ENCODE measurements at places on chromosomes 6 and 20.

DNA sequence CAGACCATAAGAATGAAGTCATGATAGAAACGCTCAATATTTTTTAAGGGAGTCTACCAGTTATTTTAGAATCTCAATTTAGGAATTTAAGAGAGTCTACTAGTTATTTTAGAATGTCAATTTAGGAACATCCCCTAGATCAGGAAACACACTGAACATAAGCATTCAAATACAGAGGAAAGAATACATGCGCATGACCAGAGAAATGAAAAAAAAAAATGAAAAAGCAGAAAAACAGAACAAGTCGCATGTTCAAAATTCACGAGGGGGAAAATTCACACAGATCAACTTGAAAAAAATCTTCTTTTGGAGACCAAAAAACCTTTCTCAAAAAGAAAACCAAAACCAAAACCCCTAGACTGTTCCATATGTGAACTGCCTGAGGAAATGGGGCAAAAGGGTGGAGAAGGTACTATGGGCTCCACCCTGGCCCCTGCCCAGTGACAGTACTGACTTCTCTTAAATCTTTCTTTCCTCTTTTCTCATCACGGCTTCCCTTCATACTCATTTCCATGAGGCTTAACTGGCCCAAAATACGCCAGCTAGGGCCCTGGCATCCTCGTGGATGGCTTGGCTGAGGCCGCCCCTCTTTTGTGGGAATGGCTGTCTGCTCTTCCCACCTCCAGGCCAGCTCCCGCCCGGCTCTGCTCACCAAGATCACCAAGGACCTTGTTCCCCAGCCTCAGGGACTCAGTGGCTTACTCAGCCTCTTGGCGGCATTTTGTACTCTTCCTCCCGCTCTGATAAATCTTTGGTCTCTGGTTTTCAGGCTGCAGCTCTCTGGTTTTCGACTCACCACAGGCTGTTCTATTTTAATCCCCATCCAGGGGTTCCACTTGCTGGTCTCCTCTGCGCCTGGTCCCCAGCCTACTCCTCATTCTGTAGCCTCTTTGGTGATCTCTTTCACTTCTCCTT is 11.2 kb downstream of the ZBTB2 start:
- H3K4me1 ChIP-seq: no peaks in the 10 kb centered on the region
- H3K27ac ChIP-seq: peak overlapping the region; percentile 34
- DNase-seq: no peak
- no peak overlapping the region for H3K4me3 ChIP-seq
- no peaks in the 10 kb centered on the region for H3K36me3 ChIP-seq
- H3K27me3 ChIP-seq: no peaks in the 10 kb centered on the region

DNA sequence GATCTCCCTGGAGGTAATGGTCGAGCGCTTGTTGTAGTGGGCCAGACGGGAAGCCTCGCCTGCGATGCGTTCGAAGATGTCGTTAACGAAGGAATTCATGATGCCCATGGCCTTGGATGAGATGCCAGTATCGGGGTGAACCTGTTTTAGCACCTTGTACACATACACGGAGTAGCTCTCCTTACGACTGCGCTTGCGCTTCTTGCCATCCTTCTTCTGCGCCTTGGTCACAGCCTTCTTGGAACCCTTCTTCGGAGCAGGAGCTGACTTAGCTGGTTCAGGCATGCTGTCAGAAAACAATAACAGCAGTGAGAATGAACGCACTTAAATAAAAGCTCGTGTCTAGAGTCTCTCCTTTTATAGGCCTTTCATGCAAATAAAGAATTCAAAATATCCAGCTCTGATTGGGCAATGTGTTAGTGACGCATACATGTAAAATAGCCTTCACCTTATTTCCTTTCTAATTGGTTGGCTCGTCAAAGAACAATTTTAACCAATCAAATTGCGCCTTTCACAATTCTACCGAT is 129.2 kb downstream of the HFE start:
- DNase-seq: peak; percentile 56
- peaks cover 20% of the 10 kb centered on the region for H3K27me3 ChIP-seq
- H3K4me3 ChIP-seq: peak overlapping the region; percentile 74
- no peaks in the 10 kb centered on the region for H3K36me3 ChIP-seq
- H3K4me1 ChIP-seq: peaks cover 4% of the 10 kb centered on the region

DNA sequence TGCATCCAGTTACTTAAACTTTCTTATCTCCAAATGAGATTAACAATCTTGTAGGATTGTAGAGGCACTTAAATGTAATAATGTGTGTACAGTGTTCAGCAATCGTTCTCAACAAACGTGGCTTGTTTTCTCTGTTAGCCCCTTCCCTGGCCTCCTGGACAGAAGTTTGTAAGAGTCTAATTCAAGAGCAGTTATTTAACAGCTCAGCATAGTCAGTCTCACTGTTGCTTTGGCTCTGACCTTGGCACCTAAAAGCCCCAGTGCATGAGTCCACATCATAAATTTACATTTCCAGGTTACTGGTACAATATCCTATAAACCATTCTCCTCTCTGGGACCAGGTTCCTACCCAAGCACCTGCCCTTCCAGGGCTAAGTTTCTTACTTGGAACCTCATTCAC is 11.5 kb upstream of the PHF3 start:
- H3K4me3 ChIP-seq: no peak overlapping the region
- no peak for DNase-seq
- no peaks in the 10 kb centered on the region for H3K27me3 ChIP-seq
- no peaks in the 10 kb centered on the region for H3K4me1 ChIP-seq
- H3K36me3 ChIP-seq: no peaks in the 10 kb centered on the region

DNA sequence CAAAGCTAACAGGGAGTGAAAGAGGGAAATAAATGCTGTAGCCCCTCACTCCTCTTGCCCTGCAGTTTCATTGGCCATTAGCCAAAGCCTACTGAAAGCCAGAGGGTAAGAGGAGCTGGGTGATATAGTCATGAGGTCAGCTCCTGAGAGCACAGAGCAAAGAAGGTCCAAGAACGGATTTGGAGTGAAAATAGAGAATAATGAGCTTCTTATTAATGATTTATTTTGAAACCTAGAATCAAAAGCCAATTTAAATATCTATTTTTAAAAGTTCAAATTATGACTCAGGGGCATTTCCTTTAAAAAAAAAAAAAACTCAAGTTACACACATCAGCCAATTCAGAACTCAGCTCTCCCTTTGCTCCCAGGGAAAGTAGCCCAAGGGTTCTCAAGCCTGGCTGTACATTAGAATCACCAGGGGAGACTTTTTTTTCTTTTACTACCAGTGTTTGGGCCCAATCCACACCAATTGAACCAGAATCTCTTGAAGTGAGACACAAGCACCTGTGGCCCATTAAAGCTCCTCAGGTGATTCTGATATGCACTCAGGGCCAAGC is 79.1 kb downstream of the SNAP25 start:
- no peak for DNase-seq
- no peak overlapping the region for H3K27ac ChIP-seq
- H3K4me3 ChIP-seq: no peak overlapping the region
- H3K27me3 ChIP-seq: no peaks in the 10 kb centered on the region
- H3K36me3 ChIP-seq: no peaks in the 10 kb centered on the region

DNA sequence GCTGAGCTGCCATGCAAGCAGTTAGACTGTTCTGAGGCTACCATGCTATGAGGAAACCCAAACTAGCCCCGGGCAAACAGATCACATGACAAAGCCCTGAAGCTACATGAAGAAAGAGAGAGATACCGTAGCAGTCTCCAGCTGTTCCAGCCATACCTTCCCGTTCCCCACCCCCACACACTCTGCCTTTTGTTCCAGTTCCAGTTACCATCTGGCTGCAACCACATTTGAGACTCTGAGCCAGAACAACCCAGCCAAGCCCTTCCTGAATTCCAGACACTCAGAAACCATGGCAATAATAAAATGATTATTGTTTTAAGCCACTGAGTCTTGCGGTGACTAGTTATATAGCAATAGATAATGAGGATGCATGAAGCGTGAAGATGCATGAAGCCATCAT is 28.3 kb downstream of the RIN2 start:
- H3K4me1 ChIP-seq: peaks cover 50% of the 10 kb centered on the region
- no peaks in the 10 kb centered on the region for H3K36me3 ChIP-seq
- peak overlapping the region; percentile 79 for H3K27ac ChIP-seq
- no peaks in the 10 kb centered on the region for H3K27me3 ChIP-seq
- no peak for DNase-seq

DNA sequence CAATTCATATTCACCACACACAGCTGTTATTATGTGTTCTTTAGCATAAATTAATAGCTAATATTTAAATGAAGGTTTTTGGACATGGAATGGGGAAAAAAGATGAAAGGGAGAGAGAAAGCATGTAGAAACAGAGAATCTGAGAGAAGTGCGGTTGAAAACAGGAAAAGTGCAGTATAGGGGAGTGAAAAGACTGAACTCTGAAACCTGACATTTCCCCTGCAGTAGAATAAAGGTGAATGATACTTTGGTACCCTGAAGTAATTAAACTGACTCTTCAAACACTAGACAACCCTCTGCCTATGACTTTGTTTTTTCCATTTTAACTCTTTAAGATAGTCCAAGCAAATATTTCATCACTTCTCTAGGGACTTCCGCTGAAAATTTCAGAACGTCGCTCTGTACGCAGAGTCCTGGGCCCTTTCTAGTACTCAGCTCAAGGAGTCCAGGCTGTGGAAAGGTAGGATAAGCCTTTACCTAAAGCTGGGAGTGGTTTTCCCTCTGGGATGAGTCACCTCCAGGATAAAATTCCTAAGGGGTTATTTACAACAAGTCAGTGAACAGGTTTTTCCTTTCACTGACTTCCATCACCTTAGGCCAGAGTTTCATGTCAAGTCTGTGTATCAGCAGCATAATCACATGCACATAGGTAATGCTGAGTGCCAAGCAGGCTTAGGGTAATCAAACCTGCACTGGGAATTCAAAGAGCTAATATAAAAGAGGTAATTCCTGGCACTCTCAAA is 614.5 kb downstream of the PKHD1 start:
- H3K36me3 ChIP-seq: no peaks in the 10 kb centered on the region
- DNase-seq: no peak
- no peaks in the 10 kb centered on the region for H3K27me3 ChIP-seq

GRCh38 chr6:87806099-87806498 is 104.1 kb upstream of the AKIRIN2 start:
- H3K27ac ChIP-seq: no peak overlapping the region
- H3K4me3 ChIP-seq: no peak overlapping the region
- no peaks in the 10 kb centered on the region for H3K27me3 ChIP-seq

DNA sequence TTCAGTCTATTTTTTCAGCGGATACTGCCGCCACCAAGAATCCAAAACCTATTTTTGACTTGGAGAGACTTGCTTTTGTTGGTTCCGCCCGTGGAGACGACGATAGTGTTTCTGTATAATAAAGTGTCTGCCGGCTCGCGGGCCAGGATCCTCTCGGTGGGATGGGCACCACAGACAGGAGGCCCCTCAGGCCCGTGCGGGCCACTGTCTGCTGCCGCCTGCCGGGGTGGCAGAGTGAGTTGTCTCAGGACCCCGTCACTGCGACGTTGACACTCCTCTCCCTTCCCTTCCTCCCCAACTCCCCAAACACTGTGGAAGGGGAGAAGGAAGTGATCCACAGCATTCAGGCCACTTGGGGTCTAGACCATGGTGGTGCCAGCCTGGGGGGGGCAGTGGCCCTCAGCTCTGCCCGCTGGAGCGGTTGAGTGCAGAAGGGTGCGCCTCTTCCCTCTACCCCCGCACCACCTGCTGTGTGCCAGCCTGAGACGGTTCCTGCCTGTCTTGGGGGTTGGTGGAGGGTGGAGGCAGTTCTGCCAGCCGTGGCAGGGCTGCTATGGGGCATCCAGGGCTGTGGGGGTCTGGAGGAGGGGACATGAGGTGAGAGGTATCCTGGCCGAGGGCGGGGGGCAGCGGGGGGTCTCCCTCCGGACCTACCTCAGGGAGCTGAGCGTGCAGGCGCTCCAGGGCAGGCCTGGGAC is 17.5 kb downstream of the RBM38 start:
- H3K4me1 ChIP-seq: peaks cover 66% of the 10 kb centered on the region
- H3K27me3 ChIP-seq: no peaks in the 10 kb centered on the region
- H3K36me3 ChIP-seq: peaks cover 55% of the 10 kb centered on the region
- H3K4me3 ChIP-seq: no peak overlapping the region
- H3K27ac ChIP-seq: no peak overlapping the region

- H3K4me1 ChIP-seq: peaks cover 75% of the 10 kb centered on the region
- H3K4me3 ChIP-seq: no peak overlapping the region
- H3K27ac ChIP-seq: no peak overlapping the region
- no peaks in the 10 kb centered on the region for H3K27me3 ChIP-seq
Measured at GRCh38 chr20:8153281-8153908, 21.3 kb downstream of the PLCB1 start.

DNA sequence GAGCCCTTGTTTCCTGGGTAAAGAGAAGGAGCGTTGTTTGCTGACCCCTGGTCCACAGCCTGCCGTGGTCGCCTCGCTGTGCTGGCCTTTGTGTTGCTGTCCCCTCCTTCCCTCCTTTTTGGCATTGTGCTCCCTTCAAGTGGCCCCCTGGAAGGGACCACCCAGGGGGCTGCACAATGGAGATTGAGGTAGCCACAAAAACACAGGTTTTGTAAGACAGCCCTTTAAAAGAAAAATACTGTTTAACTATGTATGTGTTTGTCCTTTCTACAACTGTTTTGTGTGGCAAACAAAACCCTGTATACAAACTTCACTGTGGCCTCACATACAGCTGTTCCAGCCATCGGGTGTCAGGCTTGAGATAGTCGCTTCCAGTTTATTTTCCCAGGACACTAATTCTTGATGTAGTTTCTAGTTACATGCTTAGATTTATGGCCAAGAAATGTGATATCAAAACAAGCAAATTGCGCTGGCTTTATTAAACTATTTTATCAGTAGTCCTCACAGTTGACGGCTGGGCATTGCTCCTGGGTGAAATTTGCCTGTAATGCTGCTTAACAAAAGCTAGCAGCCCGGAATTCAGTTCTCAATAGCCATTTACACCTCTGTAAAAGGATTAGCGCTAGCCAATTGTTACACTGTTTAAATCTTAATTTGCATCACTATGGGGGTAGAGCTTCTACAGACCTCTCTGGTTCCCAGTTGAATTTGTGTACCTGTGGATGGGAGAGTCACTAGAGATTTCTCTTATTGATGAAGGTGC is 64.1 kb downstream of the KIZ start:
- no peaks in the 10 kb centered on the region for H3K36me3 ChIP-seq
- no peaks in the 10 kb centered on the region for H3K4me1 ChIP-seq
- H3K27ac ChIP-seq: no peak overlapping the region
- H3K27me3 ChIP-seq: no peaks in the 10 kb centered on the region
- H3K4me3 ChIP-seq: no peak overlapping the region

GRCh38 chr6:39980839-39981580 is 46.7 kb upstream of the MOCS1 start:
- no peaks in the 10 kb centered on the region for H3K4me1 ChIP-seq
- DNase-seq: no peak
- no peaks in the 10 kb centered on the region for H3K27me3 ChIP-seq
- no peaks in the 10 kb centered on the region for H3K36me3 ChIP-seq
- no peak overlapping the region for H3K27ac ChIP-seq

Measured in heart left ventricle (tissue), 16 donors.